ENCODE measurements at places on chromosomes 16 and 17. TPM values are rescaled to one million over a fixed set of nuclear protein-coding genes. Genes with fewer than 3 reads are reported as not detected.

CD300LG gene
- total RNA-seq, result not detected

NRN1L gene
- total RNA-seq, result not detected

CDK5RAP3 gene
- total RNA-seq, result 93.8 TPM

ENO3 gene
- total RNA-seq, result 7.9 TPM

MYH1 gene
- total RNA-seq, result not detected

SLC6A4 gene
- total RNA-seq, result not detected

GTF3C1 gene
- 77.5 TPM for total RNA-seq

PIRT gene
- not detected for total RNA-seq

KCNH6 gene
- not detected for total RNA-seq

ARHGDIG gene
- total RNA-seq, result not detected

GRCh38 chr16:87854053-87854906 is 15.0 kb downstream of the SLC7A5 start:
- DNase-seq, result no peak

- no peak for DNase-seq
These were observed 94.0 kb upstream of the GNAO1 start for GRCh38 chr16:56097306-56097705.

DNA sequence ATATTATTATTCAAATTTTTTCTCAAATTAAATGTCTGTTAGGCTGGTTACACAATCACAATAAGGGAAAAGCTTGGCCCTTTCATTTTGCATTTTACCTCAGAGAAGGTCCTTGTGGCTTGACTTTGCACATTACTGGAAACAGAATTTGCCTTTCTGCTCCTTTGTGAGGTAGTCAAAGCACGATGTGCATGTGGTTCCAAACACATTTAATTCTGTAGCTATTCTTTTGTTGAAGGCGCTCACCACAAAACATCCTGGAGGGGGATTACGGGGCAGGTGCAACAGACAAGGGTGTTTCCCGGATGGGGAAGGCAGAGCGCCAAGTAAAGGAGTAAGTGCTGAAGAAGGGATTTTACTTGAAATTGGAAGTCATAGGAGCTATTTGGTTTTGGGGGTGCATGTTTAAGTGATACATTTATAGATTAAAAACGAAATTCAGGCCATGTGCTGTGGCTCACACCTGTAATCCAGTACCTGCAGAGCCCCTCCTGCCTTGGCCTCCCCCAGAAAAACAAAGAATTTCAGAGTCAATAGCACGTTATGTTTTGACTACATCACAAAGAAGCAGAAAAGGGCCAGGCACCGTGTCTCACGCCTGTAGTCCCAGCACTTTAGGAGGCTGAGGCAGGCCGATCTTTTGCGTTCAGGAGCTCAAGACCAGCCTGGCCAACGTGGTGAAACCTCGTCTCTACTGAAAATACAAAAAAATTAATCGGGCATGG is 31.2 kb upstream of the TENT4B start:
- DNase-seq, result no peak

DNA sequence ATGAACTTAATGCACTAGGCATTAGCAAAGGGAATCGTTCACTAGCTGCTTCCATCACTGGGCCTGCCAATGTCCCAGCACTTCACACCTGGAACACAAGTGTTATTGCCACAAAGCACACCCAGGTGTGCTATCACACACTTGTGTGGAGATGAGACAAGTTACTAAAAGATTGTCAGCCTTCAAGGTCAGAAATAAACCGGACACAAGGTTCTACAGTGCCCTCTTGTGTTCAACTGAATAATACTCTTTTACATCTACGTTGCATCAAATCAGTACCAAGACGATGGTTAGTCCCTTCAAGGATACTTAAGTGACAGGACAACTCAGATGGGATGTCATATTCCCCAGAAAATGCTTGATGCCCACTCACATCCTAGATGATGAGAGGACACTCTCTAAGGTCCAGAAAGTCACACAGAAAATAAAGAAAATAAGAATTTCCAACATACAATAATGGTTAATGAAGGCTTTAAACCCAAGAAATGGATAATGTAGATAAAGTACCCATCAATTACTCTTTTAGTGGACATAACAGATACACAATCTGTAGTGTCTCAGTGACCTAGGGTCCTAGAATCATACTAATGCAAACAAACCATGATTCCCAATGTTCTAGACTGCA is 16.4 kb upstream of the GLG1 start:
- peak; percentile 45 for DNase-seq

DNA sequence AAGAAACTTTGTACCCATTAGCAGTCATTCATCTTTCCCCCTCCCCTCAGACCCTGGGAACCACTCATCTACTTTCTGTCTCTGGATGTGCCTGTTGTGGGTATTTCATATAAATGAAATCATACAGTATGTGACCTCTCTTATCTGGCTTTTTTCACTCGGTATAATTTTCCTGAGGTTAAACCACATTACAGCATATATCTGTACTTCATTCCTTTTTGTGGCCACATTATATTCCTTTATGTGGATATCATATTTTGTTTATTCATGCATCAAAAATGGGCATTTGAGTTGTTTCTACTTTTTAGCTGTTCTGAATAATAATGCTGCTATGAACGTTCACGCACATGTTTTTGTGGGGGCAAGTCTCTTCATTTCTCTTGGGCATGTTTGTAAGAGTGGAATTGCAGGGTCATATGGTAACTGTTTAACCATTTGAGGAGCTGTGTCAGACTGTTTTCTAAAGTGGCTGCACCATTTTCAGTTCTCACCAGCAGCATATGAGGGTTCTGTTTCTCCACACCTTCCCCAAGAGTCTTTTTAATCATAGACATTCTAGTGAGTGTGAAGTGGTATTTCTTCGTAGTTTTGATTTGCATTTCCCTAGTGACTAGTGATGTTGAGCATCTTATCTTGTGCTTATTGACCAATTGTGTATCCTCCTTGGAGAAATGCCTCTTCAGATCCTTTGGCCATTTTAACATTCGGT is 3.8 kb downstream of the SNX29 start:
- no peak for DNase-seq

GRCh38 chr17:38888842-38889241 is 19.0 kb downstream of the LASP1 start:
- DNase-seq, result no peak

DNA sequence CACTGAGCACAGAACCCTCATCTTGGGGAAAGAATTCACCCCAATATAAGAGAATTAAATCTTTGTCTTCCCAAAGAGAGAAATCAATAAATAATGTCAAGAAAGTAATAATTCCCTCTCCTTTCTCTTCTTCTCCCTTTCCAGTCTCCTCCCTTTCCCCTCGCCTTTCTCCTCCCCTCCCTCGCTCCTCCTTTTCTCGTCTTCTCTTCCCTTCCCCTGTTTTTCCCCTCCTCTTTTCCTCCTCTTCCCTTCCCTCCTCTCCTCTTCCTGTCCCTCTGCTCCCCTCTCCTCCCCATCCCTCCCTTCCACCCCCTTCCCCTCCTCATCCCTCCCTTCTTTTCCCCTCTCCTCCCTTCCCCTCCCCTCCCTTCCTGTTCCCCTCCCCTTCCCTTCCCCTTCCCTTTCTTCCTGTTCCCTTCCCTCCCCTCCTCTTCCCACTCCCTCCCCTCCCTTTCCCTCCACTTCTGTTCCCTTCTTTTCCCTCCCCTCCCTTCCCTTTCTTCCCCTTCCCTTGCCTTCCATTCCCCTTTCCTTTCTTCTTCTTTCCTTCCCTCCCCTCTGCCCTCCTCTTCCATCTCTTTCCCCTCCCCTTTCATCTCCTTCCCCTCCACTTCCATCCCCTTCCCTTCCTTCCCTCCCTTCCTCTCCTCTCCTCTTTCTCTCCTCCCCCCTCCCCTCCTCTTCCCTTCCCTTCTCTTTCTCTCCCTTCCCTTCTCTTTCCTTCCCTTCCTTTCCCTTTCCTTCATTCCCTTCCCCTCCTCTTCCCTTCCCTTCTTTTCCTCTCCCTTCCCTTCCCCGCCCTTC is 363.6 kb downstream of the SHISA9 start:
- DNase-seq, result no peak

- peak; percentile 69 for DNase-seq
These were observed 18.6 kb upstream of the COL1A1 start for GRCh38 chr17:50219939-50220465.

DNA sequence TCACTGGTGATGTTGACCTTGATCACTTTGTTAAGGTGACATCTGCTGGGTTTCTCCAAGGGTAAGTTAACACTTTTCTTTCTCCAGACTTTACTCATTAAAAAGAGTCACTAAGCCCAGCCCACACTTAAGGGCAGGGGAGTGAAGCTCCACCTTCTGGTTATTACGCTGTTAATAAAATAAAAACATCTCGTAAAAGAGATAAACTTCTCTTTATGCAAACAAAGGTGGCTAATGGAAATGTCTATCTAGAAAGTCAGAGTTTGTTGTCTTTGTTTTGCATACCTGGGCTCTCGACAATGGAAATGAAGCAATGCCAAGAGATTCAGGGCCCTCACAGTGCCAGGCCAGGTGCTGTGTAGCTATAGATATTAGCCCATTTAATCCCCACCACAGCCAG is 134.4 kb downstream of the ZFHX3 start:
- DNase-seq, result no peak

DNA sequence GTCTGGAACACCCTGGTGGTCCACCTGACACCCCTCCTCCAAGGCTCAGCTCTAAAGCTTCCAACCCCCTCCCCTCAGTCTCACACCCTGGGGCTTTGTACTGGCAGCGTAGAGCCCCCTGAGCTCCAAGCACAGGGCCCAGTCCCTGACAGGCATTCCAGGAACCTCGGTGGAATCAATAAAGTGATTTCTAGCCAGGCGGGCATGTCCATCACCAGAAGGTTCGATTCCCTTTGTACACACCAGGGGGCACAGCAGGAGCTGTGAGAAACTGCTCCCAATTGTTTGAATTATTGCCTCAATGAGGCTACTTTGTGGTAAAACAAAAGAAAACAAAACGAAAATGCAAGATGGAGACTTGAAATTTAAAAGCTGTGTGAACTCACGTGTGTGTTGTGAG is 51.8 kb downstream of the SMPD3 start:
- DNase-seq, result peak; percentile 52

DNA sequence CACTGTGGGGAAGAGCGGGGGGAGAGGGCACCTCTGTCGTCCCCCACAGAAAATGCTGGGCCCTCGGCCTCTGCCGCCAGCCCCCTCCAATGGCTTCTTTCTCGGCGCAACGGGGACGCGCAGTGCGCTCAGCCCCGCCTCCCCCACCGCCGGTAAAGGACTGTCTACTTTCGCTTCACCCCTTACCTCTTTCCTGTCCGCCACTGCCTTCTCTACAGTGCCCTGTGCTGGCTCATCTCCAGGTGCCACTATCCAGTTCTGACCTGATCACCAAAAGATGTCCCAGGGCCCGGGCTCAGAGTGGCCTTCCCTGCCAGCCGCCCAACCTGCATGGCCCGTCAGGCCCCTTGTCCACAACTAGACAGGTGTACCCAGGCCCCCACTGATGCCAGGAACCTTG is 7.3 kb downstream of the ENDOV start:
- DNase-seq, result no peak

- DNase-seq, result peak; percentile 26
These were observed 35.7 kb downstream of the ESRP2 start for GRCh38 chr16:68200088-68200783.

DNA sequence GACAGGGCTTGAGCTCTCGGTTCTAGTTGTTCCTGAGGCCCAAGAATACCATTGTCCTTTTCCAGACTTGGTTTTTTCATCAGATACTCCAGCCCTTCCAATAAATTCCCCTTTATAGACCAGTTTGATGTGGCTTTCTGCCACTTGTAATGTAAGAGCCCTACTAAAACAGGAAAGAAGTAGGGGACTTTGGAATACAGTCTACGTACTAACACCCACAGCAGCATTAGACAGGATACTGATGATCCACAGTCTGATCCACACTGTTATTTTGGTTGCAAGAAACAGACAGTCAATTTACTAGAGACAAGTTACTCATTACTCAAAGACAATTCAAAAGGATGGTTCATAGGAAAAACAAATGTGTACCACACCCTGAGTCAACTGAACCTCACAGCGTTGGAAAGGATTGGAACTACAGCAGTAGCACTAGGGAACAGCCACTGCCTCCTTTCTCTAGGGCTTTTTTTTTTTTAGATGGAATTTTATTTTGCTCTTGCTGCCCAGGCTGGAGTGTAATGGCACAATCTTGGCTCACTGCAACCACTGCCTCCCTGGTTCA is 45.9 kb upstream of the MED13 start:
- DNase-seq, result peak; percentile 12

DNA sequence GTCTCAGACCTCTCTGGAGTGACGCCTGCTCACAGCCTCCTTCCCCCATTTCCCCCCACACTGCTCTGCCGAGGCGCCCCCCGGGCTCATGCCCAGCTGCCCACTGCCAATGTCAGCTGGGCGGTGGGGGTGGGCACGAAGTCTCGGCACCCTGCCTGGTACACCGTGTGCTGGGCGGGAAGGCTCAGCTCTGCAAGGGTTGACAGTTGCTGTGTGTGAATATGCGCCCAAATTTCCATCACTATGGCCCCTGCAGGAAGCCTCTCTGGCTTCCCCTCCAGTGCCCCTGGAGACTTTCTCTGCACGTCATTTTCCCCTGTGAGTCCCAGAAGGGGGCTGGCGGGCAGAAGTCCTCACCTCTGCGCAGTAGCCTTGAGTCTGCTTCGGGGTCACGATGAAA is 11.6 kb upstream of the CAMKK1 start:
- no peak for DNase-seq

DNA sequence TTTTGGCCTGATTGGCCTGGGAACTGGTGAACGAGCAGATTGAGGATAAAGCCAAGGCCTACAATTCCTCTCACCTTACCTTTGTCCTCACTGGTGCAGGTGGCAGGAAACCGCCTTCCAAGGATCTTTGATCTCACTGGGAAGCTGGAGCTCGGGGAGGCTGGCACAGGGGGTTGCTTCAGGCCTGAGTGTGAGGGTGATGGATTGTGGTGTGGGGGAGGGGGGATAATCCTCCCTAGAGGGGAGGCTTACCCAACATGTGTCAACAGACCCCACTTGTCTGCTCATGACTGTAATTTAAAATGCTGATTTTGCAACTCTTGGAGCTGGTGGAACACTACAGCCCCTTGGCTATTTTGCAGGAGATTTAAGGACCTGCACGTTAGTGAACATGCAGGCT is 4.5 kb upstream of the RMI2 start:
- DNase-seq, result no peak
